ENCODE measurements at places on chromosomes 6 and 20. TPM values are rescaled to one million over a fixed set of nuclear protein-coding genes. Genes with fewer than 3 reads are reported as not detected.

Gene OR2H2
- not detected for total RNA-seq

Gene RIMS1
- 51.8 TPM for total RNA-seq

Gene SLC2A10
- 9.5 TPM for total RNA-seq

Gene SIRPD
- total RNA-seq: not detected

Gene CD24
- total RNA-seq: under 0.01 TPM

Gene PCNA
- total RNA-seq: 98.5 TPM

Gene PDE10A
- 6.3 TPM for total RNA-seq

Gene PRICKLE4
- 5.2 TPM for total RNA-seq

Gene CRISP2
- total RNA-seq: not detected

Gene PKIB
- total RNA-seq: not detected

Gene KIF25
- total RNA-seq: under 0.01 TPM

Gene GRIK2
- total RNA-seq: not detected

Gene OVOL2
- not detected for total RNA-seq

Gene GSTA2
- not detected for total RNA-seq

Gene CCN2
- 265 TPM for total RNA-seq

Gene NQO2
- 7.6 TPM for total RNA-seq

Gene ULBP1
- total RNA-seq: under 0.01 TPM

Gene ADGRG6
- 8.5 TPM for total RNA-seq

Gene LAMA4
- 465 TPM for total RNA-seq

Gene MAPK13
- total RNA-seq: 3.2 TPM

Gene DDO
- 2.6 TPM for total RNA-seq

Gene CCR6
- total RNA-seq: not detected

Gene RBM24
- total RNA-seq: 0.65 TPM

Gene FAM209A
- total RNA-seq: not detected

Gene CLVS2
- total RNA-seq: not detected

Gene DAAM2
- 0.20 TPM for total RNA-seq

Gene MATN4
- total RNA-seq: not detected
